Effector CD4-positive, alpha-beta T cell (primary cell): ENCODE measurements at places on chromosomes 3 and 15.

DNA sequence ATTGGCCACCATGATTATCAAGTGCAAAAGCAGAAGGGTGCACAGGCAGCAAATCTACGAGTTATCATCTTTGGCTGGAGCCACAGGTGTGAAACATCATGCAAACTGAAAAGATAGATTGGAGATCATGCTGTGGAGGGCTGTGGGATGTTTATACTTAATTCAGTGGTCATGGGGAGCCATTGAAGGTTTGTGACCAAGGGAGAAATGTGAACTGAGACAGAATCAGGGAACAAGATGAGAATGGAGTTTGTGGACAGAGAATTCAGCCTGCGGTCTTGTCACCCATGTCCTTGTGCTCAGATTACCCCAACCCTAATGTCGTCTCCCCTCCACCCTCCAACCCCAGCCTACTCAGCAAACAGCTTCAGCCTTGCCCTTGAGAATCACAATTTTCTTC is 62.9 kb upstream of the ACAN start:
- no peak for DNase-seq

GRCh38 chr3:102394517-102394916 is 40.3 kb upstream of the ZPLD1 start:
- no peak for DNase-seq

DNA sequence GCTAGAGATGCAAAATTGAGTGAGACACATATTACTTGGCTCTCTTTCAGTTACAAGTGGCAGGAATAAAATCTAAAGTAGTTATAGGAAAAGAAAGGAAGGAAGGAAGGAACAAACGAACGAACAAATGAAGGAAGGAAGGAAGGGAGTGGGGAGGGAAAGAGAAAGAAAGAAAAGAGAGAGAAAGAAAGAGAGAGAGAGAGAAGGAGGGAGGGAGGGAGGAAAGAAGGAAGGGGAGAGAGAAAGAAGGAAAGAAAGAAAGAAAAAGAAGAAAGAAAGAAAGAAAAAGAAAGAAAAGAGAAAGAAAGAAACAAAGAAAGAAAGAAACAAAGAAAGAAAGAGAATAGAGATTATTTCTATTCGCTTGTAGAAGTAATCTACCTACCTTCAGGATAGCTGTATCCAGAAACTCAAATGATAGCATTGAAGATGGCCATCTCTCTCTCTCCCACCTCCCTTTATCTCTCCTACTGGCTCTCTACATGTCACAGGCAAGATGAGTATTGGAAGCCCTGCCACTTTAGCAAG is 229.7 kb upstream of the TLE3 start:
- DNase-seq = no peak

DNA sequence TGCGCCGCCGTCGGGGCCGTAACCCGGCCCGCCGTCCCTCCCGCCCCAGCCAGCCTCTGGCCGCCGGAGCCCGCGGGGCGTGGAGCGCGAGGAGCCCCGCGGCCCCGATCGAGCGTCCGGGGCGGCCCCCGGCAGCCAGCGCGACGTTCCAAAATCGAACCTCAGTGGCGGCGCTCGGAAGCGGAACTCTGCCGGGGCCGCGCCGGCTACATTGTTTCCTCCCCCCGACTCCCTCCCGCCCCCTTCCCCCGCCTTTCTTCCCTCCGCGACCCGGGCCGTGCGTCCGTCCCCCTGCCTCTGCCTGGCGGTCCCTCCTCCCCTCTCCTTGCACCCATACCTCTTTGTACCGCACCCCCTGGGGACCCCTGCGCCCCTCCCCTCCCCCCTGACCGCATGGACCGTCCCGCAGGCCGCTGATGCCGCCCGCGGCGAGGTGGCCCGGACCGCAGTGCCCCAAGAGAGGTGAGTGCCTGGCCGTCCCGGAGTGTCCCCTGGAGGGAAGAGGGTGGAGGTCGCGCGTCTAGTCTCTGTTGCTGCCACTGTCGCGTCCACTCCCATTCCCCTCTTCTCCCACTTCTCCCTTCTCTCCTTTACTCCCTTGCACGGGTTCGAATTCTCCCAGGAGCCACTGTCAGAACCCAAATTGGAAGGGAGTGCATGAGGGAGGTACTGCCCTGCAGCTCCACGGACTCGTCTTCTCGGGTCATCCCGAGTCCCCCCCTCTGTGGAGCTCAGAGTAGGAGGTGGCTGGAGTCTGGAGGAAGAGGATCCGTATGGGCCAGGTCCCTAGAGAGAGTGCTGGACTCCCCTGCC is 585 bp downstream of the CSK start:
- DNase-seq = peak; percentile 58

DNA sequence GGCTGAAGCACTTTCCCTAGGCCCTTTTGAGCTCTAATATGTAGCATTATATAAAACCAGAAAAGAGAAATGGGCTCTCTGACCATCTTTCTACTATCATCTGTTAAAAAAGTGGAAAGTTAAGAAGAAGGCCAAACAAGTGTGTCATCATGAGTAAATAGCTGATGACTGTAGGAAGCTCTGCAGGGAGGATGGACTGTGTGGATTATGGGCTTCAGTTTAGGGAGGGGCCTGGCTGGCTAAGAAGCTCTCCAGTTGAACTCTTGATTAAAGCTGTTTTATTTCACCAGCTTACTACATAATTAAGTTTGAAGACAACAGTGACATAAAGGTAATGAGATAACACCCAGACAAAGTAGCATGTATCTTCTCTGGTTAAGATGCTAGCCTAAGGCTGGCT is 30.6 kb downstream of the INTS14 start:
- no peak for DNase-seq

DNA sequence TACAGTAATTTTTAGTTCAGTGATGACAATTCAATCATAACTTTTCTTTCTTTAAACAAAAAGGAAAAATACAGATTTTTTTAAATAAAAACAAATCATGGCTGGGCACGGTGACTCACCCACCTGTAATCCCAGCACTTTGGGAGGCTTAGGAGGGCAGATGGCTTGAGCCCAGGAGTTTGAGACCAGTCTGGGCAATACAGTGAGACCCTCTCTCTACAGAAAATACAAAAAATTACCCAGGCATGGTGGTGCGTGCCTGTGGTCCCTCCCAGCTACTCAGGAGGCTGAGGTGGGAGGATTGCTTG is 25.6 kb upstream of the ATG7 start:
- DNase-seq = no peak

DNA sequence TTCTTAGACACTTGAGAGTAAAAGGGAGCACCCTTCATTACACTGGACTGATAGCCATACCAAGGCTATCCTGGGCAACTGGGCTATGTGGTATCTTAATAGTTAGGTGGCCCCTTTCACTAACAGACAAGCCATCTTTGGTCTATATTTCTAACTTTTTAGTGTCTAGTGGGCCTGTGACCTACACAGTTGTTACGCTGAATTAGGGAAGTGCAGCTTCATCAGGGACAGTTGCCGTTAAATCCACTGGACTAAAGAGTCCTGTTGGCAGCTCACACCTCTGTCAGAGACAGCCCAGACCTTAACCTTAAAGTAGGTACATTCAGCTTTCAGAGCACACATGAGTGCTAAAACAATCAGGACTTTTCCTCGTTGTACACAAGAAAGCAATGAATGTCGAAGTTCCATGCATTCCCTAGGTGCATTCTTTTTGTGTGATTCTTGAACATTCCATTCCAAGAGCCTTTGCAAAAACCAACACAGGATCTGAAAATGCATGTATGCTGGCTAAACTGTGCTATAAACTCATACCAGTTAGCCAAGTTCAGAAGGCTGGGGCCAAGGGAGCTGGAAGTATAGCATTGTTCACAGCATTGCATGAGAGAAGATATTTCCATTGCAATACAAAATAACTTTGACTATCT is 230.2 kb upstream of the EIF1B start:
- no peak for DNase-seq

DNA sequence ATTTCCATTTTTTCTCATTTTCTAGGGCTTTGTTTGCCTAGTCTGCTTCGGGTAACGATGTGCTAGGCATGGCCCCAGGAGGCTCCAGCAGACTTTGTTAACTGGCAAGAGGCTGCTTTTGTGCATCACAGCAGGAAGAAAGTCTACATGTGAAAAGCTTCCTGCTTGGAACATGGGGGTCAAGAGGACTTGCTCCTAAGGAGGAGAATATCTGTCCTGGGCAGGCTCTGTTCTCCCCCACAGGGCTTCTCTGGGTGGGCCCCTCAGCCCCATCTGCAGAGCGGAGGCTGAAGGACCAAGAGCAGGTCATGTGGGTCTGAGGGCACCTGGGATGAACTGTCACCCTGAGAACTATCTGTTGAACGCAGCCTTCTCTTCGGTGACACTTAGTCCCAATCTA is 94.7 kb downstream of the CCNL1 start:
- no peak for DNase-seq

- no peak for DNase-seq
Observed at GRCh38 chr3:168881804-168882203, 781.7 kb downstream of the MECOM start.

GRCh38 chr3:30893678-30894325 is 659 bp downstream of the GADL1 start:
- DNase-seq = no peak

- DNase-seq = no peak
Observed at GRCh38 chr15:56261854-56262509, 18.3 kb upstream of the RFX7 start.

DNA sequence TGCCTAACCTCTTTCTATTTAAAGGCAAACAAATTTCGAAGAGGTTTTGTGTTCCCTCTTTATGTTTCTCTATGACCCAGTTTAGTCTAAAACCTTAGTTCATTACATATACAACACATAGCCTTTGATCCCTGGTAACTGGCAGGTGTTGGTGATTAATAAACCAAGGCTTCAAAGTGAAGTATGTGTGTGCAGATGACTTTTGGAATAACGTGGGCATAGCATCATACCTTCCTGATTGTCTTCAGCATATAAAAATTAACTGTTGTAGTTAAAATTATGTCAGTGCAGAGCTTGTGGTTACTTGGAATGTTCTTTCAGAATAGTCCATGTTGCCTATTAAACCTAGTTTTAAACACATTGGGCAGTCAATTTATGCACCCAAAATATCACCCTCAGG is 608.3 kb downstream of the ROBO2 start:
- no peak for DNase-seq

DNA sequence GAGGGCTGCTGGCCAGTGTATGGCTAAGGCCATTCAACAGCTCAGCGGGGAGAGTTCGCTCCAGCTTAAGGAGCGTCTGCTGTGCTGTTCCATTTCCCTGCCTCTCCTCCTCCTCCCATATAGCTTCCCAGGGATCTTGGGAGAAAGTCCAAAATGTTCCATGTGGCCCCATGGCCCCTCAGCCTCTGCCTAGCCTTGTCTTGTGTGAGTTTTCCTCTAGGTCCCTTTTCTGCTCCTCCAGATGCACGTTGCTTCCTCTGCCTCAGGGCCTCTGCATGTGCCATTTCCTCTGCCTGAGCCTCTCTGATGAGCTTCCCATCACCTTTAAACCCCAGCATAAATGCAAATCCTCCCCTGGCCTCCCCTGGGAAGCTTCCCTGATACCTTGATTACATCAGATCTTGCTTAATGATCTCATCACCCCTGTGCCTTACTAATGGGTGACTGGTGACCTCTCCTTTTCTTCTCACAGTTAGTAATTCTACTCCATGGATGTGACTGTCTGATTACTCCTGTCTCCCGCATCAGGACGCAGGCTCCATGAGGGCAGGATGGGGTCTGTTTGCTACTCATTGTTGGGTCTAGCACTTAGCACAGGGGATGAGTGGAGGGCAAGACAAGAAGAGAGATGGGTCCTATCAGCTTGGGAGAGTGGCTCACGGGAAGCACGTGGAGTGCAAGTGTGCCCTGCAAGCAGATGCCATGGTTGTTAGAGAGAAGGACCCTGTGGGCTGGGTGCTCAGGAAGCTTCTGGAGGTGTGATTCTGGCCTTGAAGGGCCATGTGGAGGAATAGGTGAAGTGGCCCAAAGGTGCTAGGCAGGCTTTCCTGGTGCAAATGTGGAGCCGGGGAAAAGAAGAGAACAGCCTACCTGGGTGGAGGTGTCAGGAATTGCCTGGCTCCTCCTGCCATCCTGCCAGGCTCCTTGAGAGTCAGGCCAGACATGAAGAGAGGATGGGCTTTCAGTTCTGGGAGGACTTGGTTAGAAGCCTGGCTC is 23.8 kb downstream of the ITGA11 start:
- no peak for DNase-seq

DNA sequence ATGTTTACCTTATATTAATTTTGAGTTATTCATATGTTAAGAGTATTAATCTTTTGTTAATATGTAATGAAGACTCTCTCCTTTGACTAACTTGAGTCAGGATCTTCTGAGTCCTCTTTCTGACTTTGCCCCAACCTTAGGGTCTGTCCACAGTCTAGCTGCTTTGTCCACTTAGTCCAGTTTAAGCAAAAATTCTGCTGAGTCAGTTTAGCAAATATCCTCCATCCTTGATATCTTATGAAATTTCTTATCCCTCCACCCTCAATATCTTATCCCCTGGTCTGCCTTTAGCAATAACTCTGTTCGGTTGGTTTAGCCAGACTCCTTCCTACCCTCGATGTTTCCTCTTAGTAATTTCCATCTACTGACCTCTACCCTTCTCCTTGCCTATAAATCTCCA is 91.7 kb downstream of the DIPK2A start:
- no peak for DNase-seq

GRCh38 chr3:52144034-52144795 is 10.0 kb downstream of the POC1A start:
- peak; percentile 84 for DNase-seq

DNA sequence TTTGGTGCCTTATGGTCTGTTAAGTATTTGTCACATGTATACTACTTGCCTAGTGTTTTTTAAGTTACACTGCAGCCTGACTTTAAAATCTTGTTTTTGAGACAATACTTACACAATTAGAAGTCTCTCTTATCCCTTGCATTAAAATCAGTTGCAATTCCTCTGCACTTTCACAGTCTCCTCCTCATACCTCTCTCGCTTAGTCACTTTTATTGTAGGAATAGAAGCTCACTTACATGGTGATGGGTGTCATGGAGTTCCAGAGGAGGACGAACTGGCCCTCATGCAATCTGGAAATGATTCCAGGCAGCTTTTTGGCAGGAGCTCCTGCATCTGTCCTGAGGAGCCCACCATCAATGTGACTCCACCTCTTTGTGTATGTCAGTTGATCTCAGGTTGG is 238.4 kb upstream of the TBC1D5 start:
- DNase-seq = no peak

DNA sequence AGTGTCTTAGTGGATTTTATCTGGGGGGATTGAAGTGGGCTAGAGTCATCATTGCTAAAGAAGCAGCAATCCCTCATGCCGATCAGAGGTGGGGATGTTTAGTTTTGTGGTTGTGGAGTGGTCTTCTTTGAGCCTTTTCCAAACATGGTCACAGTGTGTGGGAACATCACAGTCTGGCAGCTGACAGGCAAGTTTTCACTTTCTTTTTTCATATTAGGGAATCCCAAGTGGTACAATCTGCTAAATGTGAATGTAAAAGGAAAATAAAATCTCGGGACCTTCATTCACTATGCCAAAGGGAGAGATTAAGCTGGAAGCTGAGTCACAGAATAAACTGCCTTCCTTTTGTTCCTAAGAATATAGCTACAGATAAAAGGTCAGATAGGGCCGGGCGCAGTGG is 10.4 kb upstream of the CX3CR1 start:
- no peak for DNase-seq

DNA sequence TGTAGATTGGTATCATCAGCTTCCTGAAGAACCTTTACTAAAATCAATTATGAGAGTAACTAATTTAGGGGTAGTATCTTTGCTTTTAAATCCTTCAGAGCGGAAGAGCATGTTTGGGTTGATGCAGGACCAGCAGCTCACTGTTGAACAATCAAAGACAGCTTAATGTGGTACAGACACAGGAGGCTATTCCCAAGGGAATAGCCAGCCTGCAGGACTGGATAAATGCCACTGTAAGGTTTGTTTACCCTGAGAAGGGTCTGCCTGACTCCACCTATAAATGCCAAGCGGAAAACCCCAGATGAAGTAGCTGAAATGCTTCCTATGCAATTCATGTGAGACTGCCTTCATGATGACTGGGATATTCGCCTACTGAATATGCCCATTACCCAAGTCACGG is 16.0 kb upstream of the STAC start:
- no peak for DNase-seq
